ENCODE measurements at places on chromosomes 1 and 21. TPM values are rescaled to one million over a fixed set of nuclear protein-coding genes. Genes with fewer than 3 reads are reported as not detected.

NBPF26 gene
- 58.7 TPM for total RNA-seq

SPAG17 gene
- total RNA-seq, result 13.5 TPM

PTPN7 gene
- total RNA-seq, result 1.3 TPM

CRB1 gene
- 184 TPM for total RNA-seq

KRTAP12-2 gene
- total RNA-seq, result not detected

RNPEP gene
- total RNA-seq, result 39.5 TPM

IVL gene
- 0.44 TPM for total RNA-seq

THEM5 gene
- not detected for total RNA-seq

HOOK1 gene
- total RNA-seq, result 50.6 TPM

CLIC6 gene
- total RNA-seq, result 10.9 TPM

SLAMF8 gene
- 0.60 TPM for total RNA-seq

LAX1 gene
- 0.38 TPM for total RNA-seq

CEPT1 gene
- 67.4 TPM for total RNA-seq

INAVA gene
- 6.2 TPM for total RNA-seq

LINGO4 gene
- total RNA-seq, result not detected

SESN2 gene
- total RNA-seq, result 5.9 TPM

EPHX1 gene
- total RNA-seq, result 29.0 TPM

SPRR3 gene
- total RNA-seq, result not detected

GBP6 gene
- total RNA-seq, result 0.38 TPM

WNT3A gene
- total RNA-seq, result 0.22 TPM

ALPL gene
- total RNA-seq, result 12.6 TPM

RGS13 gene
- total RNA-seq, result not detected

NCF2 gene
- total RNA-seq, result 8.9 TPM

IL19 gene
- total RNA-seq, result not detected

GATAD2B gene
- total RNA-seq, result 23.1 TPM

ILDR2 gene
- total RNA-seq, result 153 TPM

KIF21B gene
- 76.3 TPM for total RNA-seq

GABRD gene
- 1.4 TPM for total RNA-seq

C4BPA gene
- total RNA-seq, result not detected

MRPS14 gene
- 53.9 TPM for total RNA-seq

FAM167B gene
- 2.1 TPM for total RNA-seq

BARHL2 gene
- total RNA-seq, result 2.8 TPM

GPR3 gene
- total RNA-seq, result 0.33 TPM

HENMT1 gene
- total RNA-seq, result 8.1 TPM

TNFRSF9 gene
- total RNA-seq, result not detected

CYP4Z1 gene
- 0.33 TPM for total RNA-seq

ANKRD65 gene
- total RNA-seq, result 8.1 TPM

ORC1 gene
- 3.1 TPM for total RNA-seq

KCNT2 gene
- 18.0 TPM for total RNA-seq

TOE1 gene
- total RNA-seq, result 13.9 TPM

RGL1 gene
- 58.3 TPM for total RNA-seq

MATN1 gene
- 0.33 TPM for total RNA-seq

FCRL2 gene
- 0.27 TPM for total RNA-seq

CLCNKA gene
- 0.33 TPM for total RNA-seq

CYB561D1 gene
- 5.6 TPM for total RNA-seq

All from camera-type eye (tissue), 1 donor.